ENCODE measurements at places on chromosomes 12 and 14. TPM values are rescaled to one million over a fixed set of nuclear protein-coding genes. Genes with fewer than 3 reads are reported as not detected.

DNA sequence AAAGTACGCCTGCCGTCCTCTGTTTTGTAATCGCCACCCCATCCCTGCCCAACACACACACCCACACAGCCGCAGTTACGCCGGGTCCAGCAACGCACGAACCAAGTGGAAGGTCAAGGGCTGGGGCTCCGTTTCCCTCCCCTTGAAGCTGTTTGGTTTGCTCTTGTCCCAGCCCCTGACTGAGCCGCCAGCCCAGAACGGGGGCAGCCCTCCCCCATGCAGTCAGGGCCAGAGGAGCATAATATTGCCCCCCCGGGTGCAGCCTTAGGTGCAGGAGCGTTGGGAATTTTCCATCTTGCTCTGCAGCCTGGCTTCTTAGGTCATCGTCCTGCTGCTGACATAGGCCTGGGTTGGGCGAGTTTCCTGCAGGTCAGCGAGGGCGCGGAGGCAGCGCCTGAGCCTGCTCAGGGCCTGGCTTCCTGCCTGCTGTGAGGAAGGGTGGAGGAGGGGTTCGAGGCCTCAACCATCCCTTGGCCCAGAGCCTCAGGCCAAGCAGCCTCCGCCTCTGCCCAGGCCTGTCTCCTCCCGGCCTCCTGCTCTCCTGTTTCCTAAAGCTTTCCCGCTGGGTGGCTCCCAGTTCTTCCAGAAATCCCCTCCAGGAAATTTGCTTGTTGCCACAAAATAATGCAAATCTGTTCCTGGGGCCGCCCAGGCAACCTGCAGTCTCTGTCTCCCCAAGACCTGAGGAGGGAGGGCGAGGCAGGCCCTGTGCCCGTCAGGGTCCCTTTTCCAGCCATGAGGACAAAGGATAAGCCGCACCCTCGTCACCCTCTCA, 44.5 kb downstream of the PSMA6 start:
- DNase-seq, result peak; percentile 88
- peak overlapping the region; percentile 81 for H3K27ac ChIP-seq
- no peaks in the 10 kb centered on the region for H3K36me3 ChIP-seq
- H3K4me3 ChIP-seq, result no peak overlapping the region
- H3K27me3 ChIP-seq, result no peaks in the 10 kb centered on the region
- peaks cover 44% of the 10 kb centered on the region for H3K4me1 ChIP-seq

- H3K4me1 ChIP-seq, result no peaks in the 10 kb centered on the region
- H3K27ac ChIP-seq, result no peak overlapping the region
- no peak overlapping the region for H3K4me3 ChIP-seq
These were observed 157.0 kb upstream of the CPNE8 start for GRCh38 chr12:39062266-39062996.

DNA sequence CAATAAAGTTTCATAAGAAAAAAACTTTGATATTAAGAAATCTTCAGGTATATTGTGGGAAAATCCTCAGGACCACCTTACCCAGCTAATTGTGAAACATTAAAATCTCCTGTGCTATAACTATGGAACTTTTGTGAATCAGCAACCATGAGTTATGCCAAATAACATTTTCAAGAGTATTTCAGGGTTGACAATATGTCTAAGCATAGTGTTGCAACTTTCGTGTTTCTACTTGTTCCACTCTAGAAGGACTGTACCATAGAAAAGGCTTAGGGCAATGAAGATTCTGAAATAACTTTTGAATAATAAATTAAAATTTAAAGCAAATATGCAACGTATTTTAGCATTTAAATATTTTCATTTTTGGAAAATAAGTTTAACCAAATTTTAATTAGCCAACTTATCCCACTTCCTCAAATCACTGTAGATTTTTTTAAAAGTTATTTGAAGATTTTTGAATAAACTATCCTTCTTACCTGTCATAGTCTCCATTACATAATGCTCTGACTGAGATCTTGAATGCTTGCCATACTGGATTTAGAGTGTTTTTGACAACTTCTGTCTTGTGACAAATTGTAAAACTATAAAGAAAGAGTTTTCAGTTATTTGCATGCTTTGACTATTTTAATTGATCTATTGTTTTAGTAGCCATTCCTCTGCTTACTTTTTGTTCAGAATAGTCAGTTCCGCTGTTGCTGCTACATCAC, 143.6 kb downstream of the CPNE8 start:
- DNase-seq, result no peak
- H3K27ac ChIP-seq, result no peak overlapping the region
- H3K4me1 ChIP-seq, result no peaks in the 10 kb centered on the region
- no peaks in the 10 kb centered on the region for H3K36me3 ChIP-seq
- H3K4me3 ChIP-seq, result no peak overlapping the region

DNA sequence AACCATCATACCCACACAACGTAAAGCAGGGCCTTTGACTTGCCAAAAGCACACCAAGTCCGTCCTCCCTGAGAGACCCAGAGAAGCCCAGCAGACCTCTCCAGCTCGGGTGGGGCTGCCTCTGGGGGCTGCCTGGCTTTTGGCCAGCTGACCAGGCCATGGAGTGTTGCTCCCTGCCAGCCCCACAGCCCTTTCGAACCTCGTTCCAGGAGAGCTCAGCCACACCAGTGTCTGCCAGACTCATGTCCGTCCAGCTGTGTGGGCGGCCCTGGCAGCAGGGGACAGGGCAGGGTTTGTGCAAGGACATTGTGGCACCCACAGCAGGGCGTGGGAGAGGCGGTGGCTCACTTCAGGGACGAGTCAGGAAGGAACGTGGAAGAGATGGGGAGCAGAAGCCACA, 22.6 kb upstream of the IRF2BPL start:
- H3K4me3 ChIP-seq, result no peak overlapping the region
- H3K4me1 ChIP-seq, result peaks cover 14% of the 10 kb centered on the region
- no peak overlapping the region for H3K27ac ChIP-seq
- no peaks in the 10 kb centered on the region for H3K27me3 ChIP-seq

DNA sequence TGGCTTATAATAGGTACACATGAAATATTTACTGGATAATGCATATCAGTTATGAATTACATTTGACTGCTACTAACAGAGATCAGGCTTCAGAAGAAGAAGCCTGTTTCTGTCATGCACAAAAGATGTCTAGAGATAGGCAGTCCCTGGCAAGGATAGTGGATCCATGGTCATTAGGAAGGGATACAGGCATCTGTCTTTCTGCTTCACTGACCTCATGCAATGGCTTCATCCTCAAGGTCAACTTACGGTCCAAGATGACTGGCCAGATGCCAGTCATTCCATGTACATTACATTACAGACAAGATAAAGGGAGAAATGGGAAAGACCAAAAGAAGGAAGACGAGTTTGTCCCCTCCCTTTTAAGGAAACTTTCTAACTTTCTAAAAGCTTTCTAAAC, 94.0 kb downstream of the NUAK1 start:
- H3K27me3 ChIP-seq, result peaks cover 3% of the 10 kb centered on the region
- no peak for DNase-seq
- 0 out of 2 replicates have a peak, but pooled peaks cover 3% of the 10 kb centered on the region for H3K4me1 ChIP-seq
- H3K36me3 ChIP-seq, result no peaks in the 10 kb centered on the region

DNA sequence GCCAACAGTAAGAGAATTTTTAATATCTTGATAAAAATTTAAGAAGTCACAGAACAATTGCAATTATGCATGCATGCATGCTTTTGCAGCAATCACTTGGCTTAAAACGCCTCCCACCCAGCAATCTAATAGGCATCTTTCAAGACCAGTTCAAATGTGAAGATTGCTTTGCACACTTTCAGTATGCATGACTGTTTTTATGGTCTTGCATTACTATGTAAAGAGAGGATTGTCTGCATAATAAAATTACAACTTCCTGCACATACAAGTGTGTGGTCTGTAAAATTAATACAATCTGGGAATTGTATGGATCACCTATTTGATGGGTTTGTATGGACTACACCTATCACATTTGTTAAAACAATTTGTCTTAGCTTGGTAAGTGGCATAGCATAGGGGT, 48.8 kb downstream of the E2F7 start:
- no peak for DNase-seq
- peaks cover 21% of the 10 kb centered on the region for H3K36me3 ChIP-seq
- no peaks in the 10 kb centered on the region for H3K27me3 ChIP-seq
- no peak overlapping the region for H3K4me3 ChIP-seq
- H3K4me1 ChIP-seq, result no peaks in the 10 kb centered on the region
- no peak overlapping the region for H3K27ac ChIP-seq

- H3K27me3 ChIP-seq, result no peaks in the 10 kb centered on the region
- no peak overlapping the region for H3K27ac ChIP-seq
- H3K4me1 ChIP-seq, result no peaks in the 10 kb centered on the region
- H3K4me3 ChIP-seq, result no peak overlapping the region
These were observed 7.6 kb downstream of the ITPK1 start for GRCh38 chr14:93108105-93108504.

DNA sequence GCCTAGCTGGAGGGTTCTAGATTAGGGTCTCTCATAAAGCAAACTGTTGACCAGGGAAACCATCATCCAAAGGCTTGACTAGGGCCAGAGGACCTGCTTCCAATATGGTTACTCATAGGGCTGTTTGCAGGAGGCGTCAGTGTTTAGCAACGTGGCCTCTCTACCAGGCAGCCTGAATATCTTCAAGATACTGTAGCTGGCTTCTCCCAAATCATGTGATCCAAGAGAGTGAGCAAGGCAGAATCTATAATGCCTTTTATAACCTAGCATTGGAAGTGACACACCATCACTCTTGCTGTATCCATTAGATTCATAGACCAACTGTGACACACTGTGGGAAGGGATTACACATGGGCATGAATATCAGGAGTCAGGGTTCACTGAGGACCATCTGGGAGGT, 17.3 kb downstream of the TPH2 start:
- H3K4me1 ChIP-seq, result no peaks in the 10 kb centered on the region
- no peak for DNase-seq
- H3K4me3 ChIP-seq, result no peak overlapping the region
- no peaks in the 10 kb centered on the region for H3K27me3 ChIP-seq
- H3K27ac ChIP-seq, result no peak overlapping the region

DNA sequence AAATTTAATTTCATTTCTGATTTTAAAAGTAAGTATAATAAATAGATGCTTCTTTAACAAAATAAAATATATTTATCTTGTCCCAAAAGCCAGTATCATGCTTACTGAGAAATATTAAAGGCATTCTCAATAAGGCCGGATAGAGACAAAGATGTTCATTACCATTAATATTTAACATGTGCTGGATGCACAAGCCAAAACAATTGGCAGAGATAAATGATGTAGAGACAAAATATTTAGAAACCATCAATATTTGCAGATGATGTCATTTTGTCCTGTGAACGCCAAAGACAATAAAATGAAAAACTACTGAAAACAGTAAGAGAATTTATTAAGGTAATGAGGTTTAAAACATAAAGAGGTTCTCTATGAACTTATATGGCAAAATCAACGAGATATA, 313.5 kb downstream of the ITPR2 start:
- H3K27ac ChIP-seq, result no peak overlapping the region
- H3K27me3 ChIP-seq, result no peaks in the 10 kb centered on the region
- H3K4me1 ChIP-seq, result no peaks in the 10 kb centered on the region
- H3K36me3 ChIP-seq, result no peaks in the 10 kb centered on the region
- no peak for DNase-seq

- no peaks in the 10 kb centered on the region for H3K27me3 ChIP-seq
- H3K4me3 ChIP-seq, result no peak overlapping the region
- no peak for DNase-seq
- H3K27ac ChIP-seq, result no peak overlapping the region
- no peaks in the 10 kb centered on the region for H3K4me1 ChIP-seq
These were observed 31.3 kb upstream of the VSX2 start for GRCh38 chr14:74207943-74208342.

GRCh38 chr14:43671716-43672485, 835.2 kb downstream of the FSCB start:
- H3K36me3 ChIP-seq, result no peaks in the 10 kb centered on the region
- no peak for DNase-seq
- H3K4me3 ChIP-seq, result no peak overlapping the region
- no peaks in the 10 kb centered on the region for H3K4me1 ChIP-seq

- H3K4me1 ChIP-seq, result no peaks in the 10 kb centered on the region
- no peaks in the 10 kb centered on the region for H3K36me3 ChIP-seq
- no peak for DNase-seq
- no peaks in the 10 kb centered on the region for H3K27me3 ChIP-seq
These were observed 20.6 kb downstream of the ARMH4 start for GRCh38 chr14:58131386-58131785.

DNA sequence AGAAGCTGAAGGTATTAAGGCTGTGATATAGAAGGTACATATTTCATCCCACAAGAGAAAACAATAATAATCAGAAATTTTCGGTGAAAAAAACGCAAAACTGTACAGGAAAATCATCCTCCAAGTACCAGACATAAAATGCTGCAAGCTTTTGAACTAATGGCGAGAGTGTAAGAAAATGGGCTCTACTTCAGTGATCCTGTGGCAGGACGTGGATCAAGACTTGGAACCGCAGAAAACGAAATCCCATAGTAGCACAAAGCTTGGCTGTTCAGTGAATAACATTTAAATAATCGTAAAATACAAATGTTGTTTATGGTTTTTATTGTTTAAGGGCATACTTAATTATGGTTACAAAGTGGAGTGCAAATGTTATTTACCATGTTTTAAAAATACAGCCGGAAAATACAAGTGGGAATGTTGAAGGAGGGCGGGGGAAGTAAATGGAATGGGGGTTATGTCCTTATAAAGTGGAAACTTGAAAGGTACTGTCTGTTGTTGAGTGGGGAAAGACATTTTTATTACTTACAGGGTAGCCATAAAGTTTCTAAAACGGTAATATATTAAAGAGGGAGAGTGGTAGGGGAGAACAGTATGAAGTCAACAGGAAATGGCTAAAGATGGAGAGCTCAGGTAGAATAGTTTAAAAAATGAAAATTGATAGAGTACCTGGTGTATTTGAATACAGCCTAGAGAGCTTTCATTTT, 1.1 kb downstream of the SMIM10L1 start:
- no peaks in the 10 kb centered on the region for H3K27me3 ChIP-seq
- DNase-seq, result no peak
- H3K27ac ChIP-seq, result peak overlapping the region; percentile 99
- H3K4me1 ChIP-seq, result peaks cover 14% of the 10 kb centered on the region

DNA sequence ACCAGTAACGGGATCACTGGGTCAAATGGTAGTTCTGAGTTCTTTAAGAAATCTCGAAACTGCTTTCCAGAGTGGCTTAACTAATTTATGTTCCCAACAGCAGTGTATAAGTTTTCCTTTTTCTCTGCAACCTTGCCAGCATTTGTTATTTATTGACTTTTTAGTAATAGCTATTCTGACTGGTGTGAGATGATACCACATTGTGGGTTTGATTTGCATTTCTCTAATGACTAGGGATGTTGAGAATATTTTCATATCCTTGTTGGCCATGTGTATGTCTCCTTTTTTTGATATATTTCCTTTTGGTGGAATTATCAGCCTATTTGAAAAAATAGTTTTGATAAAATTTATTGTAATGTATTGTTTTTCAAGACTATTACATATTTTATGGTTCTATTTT, 701.2 kb upstream of the FBXO33 start:
- H3K4me1 ChIP-seq, result no peaks in the 10 kb centered on the region
- no peaks in the 10 kb centered on the region for H3K27me3 ChIP-seq
- no peak overlapping the region for H3K4me3 ChIP-seq
- no peak for DNase-seq
- no peak overlapping the region for H3K27ac ChIP-seq

Gene PLCZ1
- not detected for total RNA-seq

Gene NPFF
- total RNA-seq, result not detected

Gene FBXO21
- 13.8 TPM for total RNA-seq

Gene KIF5A
- total RNA-seq, result 14.2 TPM

Gene KLRC3
- total RNA-seq, result not detected

All from K562 (cell line).